ENCODE measurements at places on chromosomes 6 and 20. TPM values are rescaled to one million over a fixed set of nuclear protein-coding genes. Genes with fewer than 3 reads are reported as not detected.

DNA sequence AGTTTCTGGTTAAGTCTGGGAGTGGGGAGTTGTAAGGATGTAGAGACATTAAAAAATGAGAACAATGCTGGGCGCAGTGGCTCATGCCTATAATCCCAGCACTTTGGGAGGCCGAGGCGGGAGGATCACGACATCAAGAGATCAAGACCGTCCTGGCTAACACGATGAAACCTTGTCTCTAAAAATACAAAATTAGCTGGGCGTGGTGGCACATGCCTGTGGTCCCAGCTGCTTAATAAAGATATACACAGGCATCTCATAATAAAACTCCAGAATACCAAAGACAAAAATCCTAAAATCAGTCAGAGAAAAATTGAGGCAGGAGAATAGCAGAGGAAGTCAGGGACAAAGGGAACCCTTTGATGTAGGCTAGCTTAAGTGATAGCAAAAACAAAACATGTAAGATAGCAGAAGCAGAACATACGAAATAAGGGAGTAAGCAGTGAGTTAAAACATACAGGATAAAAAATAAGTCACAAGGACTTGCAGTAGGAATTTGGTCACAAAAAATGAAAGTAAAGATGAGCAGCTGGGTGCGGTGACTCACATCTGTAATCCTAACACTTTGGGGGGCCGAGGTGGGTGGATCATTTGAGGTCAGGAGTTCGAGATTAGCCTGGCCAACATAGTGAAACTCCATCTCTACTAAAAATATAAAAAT is 23.6 kb downstream of the DDX43 start:
- no peak for DNase-seq

GRCh38 chr20:51837436-51837835 is 35.1 kb upstream of the SALL4 start:
- no peak for DNase-seq

- DNase-seq: no peak
Observed at GRCh38 chr6:89563866-89564265, 74.7 kb downstream of the LYRM2 start.

DNA sequence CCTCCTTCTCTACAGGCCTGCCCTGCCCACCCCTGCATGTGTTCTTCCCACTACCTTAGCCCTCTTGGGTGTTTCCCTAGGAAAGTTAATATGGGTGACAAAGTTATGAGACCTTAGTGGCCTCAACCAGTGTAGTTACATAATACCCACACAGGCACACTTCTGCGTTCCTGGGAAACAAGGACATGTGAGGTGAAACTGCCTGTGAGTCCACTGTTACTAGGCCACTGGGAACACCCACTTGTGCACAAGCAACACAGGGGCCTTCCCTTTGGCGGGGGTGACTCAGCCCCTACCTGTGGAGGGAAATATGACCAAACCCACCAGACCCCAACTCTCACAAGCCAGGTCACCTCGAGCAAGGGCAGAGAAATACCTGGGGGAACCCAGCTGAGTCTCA is 12.8 kb downstream of the PI16 start:
- no peak for DNase-seq

DNA sequence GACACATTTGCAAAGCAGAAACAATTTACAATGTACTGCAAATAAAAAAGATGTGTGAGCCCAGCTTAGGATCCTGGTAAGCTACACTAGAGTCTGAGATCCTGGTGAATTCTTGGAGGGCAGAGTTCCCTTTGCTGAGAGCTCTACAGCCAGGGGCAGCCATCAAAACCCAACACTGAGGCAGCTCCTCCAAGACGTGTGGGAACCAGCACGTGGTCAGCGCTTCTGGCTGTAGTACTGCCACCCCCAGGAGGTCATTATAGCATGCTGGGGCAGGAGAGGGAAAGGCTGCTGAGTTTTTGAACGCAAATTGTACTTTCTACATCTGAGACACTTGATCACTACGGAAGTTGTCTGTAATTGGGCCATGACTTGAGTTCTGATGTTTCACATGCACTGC is 131.5 kb downstream of the INSM1 start:
- no peak for DNase-seq

- peak; percentile 80 for DNase-seq
Observed at GRCh38 chr6:105484238-105485161, 81.6 kb upstream of the PREP start.

The DCDC2 gene
- 22.1 TPM for polyA plus RNA-seq

The TENT5A gene
- 3.2 TPM for polyA plus RNA-seq

The BFSP1 gene
- polyA plus RNA-seq: 2.1 TPM

Measured in kidney (tissue), 22 donors.